ENCODE measurements at places on chromosomes 5 and 9.

GRCh38 chr5:51380603-51381207, 2.5 kb upstream of the ISL1 start:
- no peak for DNase-seq

- DNase-seq = no peak
Observed at GRCh38 chr9:82036086-82036485, 47.5 kb downstream of the SPATA31D1 start.

DNA sequence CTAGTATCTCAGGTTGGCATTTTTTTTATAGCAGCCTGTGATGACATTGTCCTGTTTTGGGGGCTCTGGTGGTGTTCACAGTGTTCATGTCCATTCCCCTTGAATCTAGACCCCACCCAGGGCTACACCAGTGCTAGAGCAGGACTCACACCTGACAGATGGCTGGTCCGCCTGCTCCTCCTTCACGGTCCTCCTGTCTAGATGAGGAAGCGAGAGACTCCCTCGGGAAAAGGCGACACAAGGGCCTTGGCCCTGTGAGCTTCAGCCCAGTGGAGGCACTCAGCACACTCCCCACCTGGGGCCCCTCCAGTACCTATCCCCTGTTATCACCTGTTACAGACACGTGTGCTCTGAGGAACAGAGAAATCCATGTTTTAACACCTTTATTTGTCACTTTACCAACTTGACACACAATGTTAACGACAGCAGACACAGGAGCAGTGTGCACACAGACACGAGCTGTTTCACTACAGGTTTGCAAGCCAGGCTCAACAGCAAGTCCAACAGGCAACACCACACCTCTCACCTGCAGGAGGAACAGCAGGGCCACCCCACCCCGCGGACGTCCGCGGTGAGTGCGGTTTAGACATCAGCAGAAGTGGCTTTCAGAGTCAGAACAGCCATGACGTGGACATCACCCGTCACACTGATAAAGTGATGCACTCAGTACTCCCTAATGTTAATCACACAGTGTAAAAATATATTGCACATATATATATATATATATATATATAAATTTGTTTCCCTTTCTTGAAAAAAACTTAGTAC, 33.5 kb downstream of the TPPP start:
- no peak for DNase-seq

DNA sequence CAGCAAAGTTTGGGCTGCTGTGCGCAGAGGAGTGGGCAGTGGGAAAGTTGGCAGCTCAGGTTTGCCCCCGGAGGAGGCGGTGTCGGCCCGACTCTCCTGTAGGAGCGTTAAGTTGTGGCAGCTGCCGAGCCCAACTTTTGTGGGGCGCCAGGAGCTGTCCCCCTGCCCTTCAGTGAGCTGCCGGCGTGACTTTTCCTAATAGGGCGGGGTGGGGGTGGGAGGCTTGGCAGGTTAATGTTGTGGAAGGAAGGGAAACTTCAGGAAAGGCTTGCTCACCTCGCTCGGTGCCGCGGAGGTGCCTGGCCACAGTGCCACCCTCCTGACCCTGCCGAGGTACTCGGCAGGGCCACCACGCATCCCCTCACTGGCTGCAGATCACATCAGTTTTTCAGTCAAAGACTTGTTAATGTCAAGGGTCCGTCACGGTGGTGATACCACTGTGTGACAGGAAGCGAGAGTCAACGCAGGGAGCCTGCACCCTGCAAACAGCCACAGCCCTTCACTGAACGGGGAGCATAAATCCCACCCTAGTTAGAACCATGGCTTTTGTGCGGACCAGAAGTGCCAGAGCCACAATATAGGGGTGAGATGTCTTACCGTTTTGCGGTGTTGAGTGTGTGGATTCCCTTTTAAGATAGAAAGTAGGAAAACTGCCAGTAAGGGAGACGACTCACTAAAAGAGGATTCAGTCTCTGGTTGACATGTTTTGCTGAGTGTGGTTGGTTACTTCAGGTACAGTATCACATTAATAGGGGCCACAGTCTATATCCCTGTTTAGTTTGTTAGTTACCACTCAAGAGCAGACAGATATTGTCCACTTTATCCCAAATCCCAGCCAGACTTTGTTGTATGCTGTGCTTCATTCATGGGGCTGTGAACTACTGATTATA, 796 bp downstream of the LNPEP start:
- DNase-seq = peak; percentile 35

DNA sequence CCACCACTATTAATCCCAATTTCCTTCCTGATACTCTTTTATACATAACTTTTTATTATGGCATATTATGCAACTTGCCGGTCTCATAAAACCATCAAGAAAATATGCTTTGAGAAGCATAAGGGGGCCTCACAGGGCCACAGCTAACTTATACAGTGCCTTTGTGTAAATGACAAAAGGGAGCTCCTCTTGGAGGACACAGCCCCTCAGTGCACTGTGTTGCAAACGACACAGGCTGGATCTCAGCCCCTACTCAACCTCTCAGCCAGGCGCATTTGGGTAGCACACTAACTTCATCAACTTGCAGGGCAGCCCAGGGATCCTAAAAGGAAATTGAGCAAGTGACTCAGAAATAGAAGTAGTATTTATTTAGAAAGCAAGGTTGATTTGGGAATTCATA, 35.4 kb downstream of the RIGI start:
- no peak for DNase-seq

DNA sequence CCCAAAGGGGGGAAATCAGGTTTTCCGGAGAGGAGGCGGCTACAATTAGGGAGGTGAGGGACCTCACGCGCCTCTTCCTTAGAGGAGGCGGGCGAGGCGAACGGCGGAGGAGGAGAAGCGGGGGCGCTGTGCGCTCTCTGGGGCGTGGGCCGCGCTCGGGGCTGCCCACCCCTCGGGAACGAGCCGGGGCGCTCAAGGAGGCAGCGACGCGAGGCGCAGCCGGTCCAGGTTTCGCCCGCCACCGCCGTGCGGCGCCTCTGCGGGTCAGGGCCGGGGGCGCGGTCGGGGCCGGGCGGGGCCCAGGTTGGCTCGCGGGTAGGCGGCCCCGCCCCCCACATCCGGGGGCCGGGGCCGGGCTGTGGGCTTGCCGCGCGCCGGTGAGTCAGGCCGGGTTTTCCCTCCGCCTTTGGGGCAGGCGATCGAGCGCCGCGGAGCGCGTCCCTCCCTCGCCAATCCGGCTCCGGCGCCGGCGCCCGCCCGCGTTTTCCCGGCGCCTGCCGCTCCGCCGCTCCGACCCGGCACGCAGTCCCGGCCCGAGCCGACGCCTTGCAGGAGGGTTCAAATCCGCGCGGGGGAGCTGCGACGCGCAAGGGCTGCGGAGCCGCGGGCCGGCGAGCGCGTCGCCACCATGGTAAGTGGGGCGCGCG, at the start of gene N4BP3:
Gene N4BP3, plus strand, starts transcription at position 392 of the 647 bp plus-strand sequence. CDS start 6,052 bp downstream, outside the sequence.
- DNase-seq = peak; percentile 82

- DNase-seq = no peak
Observed at GRCh38 chr9:136823136-136824046, 15.6 kb downstream of the RABL6 start.

GRCh38 chr9:131720330-131720729, 19.5 kb downstream of the RAPGEF1 start:
- no peak for DNase-seq

GRCh38 chr9:13430368-13431221, 151.1 kb upstream of the MPDZ start:
- no peak for DNase-seq

- DNase-seq = no peak
Observed at GRCh38 chr5:169048181-169049125, 252.5 kb downstream of the SLIT3 start.

DNA sequence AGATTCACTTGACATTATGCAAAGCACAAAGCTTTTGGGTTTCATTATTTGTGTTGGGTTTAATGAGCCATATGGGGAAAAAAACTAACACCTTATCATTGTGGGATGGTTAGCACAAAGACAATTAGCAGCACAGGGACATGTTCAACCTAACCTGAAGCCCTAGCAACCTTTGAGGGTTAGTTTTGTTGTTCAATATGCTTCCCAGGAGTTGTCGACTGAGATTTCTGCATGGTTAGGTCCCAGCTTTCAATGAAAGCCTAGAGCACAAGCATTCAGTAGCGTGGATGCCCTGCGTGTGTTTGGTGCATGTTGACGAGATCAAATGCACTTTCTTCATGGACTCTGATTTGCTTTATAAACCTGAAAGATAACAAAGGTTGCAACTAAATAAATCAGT, 565.2 kb upstream of the TLE4 start:
- no peak for DNase-seq

- DNase-seq = no peak
Observed at GRCh38 chr9:13278023-13278367, 1.5 kb downstream of the MPDZ start.

DNA sequence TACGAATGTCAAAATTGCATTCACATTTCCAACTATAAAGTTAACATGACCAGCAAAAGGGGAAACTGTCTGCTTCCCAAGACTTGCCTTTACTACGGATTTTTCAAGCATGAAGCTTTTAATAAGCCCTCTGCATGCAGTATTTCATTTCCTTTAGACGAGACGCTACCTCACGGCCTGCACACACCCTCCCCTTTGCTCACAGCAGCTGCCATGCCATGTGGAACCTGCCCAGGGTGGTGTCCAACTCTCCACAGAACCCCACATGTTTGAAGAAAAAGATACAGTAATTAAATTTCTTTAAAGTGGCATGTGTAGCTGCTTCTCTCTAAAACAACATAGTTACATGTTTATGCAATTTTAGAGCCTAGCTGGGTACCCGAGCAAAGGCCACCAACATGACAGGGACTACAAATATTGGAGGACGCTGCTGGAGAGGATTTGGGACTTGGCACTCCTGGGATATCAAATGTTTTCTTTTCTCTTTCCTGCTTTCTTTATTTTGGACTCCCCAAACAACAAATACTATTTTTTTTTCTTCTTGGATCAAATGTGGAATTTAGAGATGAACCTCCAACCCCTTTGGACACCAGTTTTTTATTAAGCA, 256.9 kb upstream of the PCSK5 start:
- DNase-seq = no peak

- DNase-seq = no peak
Observed at GRCh38 chr9:120500733-120501132, 79.2 kb downstream of the CDK5RAP2 start.

DNA sequence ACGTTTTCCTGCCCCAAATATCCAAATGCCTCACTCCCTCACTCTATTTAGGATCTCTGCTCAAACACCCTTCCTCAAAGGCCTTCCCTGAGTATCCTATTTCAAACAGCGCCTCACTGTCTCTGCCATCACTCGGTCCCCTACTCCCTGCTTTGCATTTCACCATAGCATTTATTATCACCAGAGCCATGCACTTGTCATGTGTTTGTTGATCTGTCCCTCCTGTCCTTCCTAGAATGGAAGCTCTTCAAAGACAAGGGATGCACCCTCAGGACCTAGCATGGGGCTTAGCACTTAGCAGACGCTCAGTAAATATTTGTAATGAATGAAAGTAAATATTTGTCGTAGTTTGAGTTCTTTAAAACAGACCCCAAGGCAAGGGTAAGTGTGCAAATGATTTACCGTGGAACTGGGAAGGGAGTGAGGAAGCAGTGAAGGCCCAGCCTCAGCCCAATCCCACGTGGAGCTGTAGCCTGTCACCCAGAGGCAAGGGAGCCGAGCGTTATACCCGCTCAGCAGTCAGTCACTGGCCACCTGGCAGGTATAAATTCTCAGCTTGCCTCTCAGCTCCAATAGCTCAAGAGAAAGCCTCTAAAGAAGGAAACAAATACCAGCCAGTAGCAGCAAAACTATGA, 97.7 kb upstream of the KIF2A start:
- no peak for DNase-seq

DNA sequence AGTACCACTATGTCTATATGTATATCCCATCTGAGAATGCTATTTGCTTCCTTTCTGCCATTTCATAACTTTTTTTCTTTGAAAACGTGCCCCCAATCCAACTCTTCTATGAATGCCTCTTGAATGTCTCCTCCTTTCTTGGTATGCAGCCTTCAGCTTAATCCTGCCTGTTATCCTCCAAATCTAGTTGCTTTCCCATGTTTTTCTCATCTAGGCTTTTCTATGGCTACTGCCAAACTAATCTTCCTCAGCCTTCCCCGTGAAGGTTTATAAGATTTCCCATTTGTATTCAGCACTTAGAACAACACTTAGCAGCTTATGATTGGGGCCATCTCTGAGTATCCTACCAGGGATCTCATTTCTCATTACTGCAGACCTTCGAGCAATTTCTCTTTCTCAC, 2.5 kb downstream of the TGFBR1 start:
- no peak for DNase-seq

- DNase-seq = no peak
Observed at GRCh38 chr5:72410688-72411295, 90.6 kb downstream of the PTCD2 start.

DNA sequence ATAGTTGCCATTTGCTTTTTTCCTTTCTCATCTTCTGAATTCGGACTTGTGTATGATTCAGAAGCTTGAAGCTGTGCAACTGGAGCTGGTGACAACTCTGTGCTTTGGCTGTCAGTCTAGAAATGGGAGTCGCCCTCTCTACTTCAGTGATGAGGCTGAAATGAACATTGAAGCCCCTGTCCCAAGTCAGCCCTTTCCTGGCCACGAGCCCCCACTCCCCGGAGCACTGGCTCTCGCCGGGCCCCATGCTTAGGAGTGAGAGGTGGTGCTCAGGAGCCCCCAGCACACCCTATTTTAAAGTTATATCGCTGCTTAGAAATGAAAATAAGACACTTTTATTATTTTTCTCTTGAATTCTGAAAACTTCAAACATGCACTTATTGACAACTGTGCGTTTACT, 66.0 kb downstream of the PSMB7 start:
- DNase-seq = no peak

DNA sequence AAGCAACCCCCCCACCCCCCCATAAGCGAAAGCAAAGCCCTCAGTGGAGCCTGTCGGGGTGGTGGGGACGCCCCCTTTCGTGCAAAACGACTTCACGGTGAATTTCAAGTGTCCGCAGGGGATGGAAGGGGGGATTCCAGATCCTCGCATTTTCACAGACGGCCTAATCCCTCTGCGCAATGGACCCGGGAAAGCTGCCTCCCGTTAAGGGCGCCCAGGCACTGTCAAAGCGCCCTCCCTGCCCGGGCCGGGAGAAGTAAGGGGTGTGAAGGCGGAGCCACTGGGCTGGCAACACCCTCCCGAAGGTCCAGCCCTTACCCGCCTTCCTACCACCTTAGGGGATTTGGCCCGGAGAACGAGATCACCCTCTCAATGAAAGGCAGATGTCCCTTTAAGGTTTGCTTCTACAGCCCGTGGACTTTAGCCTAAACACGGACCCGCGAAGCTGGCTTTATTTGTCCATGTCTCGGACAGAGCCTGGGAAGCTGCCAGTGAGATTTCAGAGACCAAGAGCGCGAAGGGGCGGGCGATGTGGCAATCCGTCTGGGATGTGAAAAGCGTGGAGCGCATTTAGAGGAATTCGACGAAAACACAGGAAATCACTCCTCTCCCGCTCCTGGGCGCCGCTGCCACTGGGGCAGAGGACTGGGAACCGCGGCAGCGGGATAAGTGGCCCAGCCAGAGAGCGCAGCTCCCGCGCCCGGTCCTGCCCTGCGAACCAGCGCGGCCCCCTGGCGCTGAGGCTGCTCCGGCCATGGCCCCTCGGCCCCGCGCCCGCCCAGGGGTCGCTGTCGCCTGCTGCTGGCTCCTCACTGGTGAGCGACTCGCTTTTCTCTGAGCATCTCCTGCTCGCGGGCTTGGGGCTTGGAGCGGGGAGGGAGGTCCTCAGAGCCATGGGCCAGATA, at the start of the genes ITGA1 and PELO:
Gene ITGA1, plus strand, starts transcription at position 317 of the 905 bp plus-strand sequence. Its CDS starts 438 bp downstream, at position 755.
Gene PELO, plus strand, starts transcription at position 317 of the 905 bp plus-strand sequence. CDS start 12,479 bp downstream, outside the sequence.
- DNase-seq = peak; percentile 49

- no peak for DNase-seq
Observed at GRCh38 chr9:89884356-89885083, 279.7 kb downstream of the GADD45G start.

Measured in stimulated activated CD8-positive, alpha-beta memory T cell treated with anti-CD3 and anti-CD28 coated beads, Interleukin-2, amount 100 ng/mL, for 48 hours (primary cell).